ENCODE measurements at places on chromosomes 7 and 10.

GRCh38 chr7:33841031-33841430 lies 64.3 kb upstream of the BMPER start:
- no peak for DNase-seq

DNA sequence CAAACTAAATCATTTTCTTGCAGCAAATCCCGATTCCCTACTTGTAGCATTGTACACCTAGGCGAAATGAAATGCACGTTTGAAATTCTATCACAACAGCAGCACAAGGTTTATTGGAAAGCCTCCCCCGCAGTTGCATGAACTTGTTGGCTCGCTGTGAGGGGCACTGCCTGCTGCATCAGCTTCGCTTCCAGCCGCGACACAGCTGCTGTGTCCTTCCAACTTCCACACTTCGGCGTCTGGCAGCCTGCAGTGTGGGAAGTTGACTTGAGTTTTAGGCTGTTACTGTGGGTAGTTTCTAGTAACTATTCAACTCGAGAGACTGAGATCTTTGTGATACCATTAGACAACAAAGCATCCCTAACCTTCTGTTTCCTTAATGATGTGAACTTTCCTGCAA lies 315.8 kb upstream of the TPK1 start:
- DNase-seq, result no peak

GRCh38 chr7:117470777-117471176 lies 9.0 kb upstream of the CFTR start:
- peak; percentile 52 for DNase-seq

GRCh38 chr10:78819361-78820006 lies 249.3 kb upstream of the ZMIZ1 start:
- DNase-seq, result no peak

- no peak for DNase-seq
These were observed 105.7 kb downstream of the ATE1 start for GRCh38 chr10:121822180-121822579.

DNA sequence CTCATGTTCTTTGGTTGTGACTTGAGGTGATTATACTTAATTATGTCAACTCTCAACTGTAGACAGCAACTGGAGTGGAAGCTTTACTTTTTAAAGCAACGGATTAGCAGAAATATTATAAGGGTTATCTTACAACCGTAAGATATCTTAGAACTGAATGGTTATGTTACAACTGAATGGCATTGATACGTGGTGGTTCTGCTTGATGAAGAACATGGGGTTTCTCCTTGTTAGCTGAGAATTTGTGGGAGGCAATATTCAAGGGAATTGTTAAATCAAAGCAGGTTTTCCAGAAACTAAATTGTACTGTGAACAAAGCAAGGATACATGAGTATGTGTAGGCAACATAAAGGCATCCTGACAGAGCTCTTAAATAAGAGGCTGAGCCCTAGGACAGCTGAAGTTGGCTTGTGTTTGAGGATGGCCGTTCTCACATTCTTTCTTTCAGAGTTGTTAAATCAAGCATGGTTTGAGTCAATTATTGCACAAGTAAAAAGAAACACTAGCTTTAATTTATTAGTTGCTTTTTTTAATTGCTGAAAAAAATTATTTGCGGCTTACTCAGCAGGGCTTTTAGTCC lies 350.0 kb downstream of the PLXDC2 start:
- DNase-seq, result no peak

- DNase-seq, result no peak
These were observed 435.5 kb downstream of the CALN1 start for GRCh38 chr7:71976645-71977044.
